EL (cell line): ENCODE measurements at places on chromosomes 1 and 21.

DNA sequence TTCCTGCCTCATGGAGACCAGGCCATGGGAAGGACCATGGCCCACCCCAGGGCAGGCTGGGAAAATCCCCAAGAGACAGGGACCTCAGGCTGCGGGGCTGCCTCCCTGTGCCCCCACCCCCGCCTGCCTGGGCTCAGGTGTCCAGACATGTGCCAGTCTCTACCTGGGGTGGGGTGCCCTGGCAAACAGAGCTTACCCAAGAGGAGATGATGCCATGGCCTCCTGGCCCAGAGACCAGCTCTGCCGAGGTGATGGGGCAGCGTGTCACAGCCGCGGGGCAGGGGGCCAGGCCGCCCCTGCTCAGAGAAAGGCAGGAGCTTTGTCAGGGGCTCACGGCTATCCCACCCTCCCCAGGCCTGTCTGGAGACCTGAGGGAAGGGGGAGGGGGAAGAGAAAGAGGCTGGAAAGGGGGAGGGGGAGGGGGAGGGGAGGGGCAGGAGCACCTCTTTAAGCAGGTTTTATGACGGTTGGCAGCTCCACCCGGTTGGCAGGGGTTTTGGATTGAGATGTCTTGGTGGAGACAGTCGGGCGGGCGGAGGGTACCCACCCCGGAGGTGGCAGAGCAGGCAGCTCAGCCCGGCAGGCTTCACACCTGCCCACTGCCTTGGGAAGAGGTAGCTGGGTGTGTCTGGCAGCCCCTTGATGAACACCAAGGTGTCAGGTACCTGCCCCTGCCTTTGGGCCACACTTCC, 101.5 kb upstream of the IFFO2 start:
- no peak for DNase-seq

DNA sequence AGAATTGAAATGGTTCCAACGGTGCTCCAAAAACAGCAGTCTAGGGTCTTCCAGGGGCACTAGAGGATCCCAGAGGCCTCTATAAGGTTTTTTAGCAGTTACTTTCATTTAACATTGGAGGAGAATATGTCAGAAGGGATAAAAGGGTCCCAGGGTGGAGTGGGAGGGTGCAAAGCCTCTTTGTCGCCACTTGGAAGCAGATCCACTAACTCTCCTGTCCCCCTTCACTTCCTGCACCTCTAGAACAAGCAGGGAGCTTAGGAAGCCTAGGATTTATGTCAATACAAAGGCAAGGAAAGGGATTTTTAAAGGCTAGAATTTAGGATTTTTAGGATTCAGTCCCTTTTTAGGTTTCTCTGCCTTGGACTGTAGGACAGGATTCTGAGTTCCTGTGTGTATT, 8.3 kb downstream of the PCP4L1 start:
- DNase-seq, result no peak

DNA sequence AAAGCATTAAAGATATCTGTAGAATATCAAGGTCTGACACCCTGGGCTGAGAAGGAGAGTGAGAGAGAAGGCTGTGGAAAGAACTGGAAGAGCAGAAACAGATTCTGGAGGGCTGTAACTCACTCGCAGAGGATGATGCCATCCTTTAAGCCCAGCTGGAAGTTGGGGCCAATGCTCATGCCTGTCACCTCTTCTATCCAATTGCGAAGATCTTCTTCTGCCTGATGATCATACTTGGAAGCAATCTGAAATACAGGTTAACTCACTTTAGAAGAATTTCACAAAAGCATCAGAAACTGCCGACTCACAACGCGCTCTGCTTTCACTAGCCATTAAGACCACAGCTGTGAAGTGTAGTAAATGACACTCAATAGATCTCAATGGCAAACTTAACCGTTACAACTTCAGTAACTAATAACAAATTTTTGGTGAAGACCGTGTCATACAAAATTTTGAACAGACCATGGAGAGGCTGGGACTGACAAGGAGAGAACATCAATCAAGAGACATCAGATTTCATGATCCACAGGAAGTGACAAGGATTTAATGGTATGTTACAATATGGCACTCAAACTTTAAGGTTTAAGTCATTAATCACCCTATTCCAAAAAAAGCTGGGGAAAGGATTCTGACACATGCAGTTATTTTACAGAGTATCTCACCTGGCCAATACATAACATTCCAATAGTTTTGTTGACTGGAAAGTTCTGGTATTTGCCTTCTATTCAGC, 23.5 kb downstream of the CNN3 start:
- peak; percentile 36 for DNase-seq

GRCh38 chr1:107202007-107202406, 61.2 kb downstream of the NTNG1 start:
- DNase-seq, result no peak

DNA sequence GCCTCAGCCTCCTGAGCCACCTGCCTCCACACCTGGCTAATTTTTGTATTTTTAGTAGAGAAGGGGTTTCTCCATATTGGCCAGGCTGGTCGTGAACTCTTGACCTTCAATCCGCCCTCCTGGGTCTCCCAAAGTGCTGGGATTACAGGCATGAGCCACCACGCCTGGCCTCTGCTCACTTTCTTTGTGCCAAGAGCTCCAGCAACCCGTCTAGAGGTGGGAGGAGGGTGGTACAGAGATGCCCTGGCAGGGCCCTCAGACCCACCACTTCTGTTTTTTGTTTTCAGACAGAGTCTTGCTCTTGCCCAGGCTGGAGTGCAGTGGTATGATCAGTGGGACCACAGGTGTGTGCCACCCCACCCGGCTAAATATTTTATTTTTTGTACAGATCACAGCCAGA, 6.9 kb upstream of the SYNC start:
- no peak for DNase-seq

- peak; percentile 76 for DNase-seq
Measured at GRCh38 chr1:33086384-33086850, 5.5 kb downstream of the AZIN2 start.

GRCh38 chr1:202187041-202187671, 6.4 kb upstream of the LGR6 start:
- no peak for DNase-seq

GRCh38 chr1:66607458-66607857, 73.5 kb downstream of the SGIP1 start:
- no peak for DNase-seq

GRCh38 chr1:225881959-225882693, at the start of gene TMEM63A:
TSS of gene TMEM63A (minus strand) at chr1:225882380. CDS start at chr1:225877580, 4,800 bp downstream.
- DNase-seq, result peak; percentile 86

GRCh38 chr1:94070865-94071264, 50.1 kb downstream of the ABCA4 start:
- DNase-seq, result no peak

- DNase-seq, result no peak
Measured at GRCh38 chr1:95369985-95370690, 136.1 kb downstream of the RWDD3 start.

GRCh38 chr1:222165629-222166028, 382.3 kb downstream of the HHIPL2 start:
- DNase-seq, result no peak

DNA sequence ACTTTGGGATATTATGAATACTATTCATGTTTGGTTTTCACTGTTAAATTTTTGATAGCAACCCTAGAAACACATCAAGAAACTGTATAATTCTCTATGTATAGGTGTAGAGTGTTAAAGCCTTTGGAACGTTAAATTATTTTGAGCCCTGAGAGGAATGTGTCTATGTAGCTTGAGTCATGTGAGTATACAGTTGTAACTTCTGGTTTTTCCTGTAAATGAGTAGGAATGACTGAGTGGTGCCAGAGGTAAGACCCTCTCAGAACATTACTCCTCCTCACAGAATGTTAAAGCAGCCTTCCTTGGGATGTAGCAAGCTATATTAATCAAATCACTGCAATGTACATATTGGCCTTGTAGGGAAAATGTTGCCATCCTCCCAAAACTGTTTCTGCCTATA, 69.0 kb downstream of the C1orf21 start:
- DNase-seq, result no peak

DNA sequence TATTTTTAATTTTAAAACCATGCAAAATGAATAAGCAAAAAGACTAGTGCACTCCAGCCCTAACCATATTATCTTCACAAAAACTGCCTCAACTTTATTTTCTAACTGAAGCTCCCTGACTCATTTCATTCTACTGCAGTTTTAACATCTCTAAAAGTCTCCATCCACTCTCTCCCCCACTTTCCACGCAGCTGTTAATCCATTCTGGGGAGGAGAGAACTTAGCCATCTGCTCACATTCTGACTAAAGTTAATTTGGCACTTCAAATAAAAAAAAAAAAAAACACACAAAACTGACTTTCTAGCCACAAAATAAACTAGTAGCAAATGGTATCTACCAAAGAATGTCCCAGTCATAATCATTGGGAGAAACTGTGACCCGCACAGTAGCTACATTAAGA, 5.4 kb upstream of the MYBPHL start:
- no peak for DNase-seq

GRCh38 chr1:114454539-114454938, 56.5 kb downstream of the TRIM33 start:
- no peak for DNase-seq

GRCh38 chr1:58746757-58747156, 37.1 kb downstream of the JUN start:
- peak; percentile 46 for DNase-seq

GRCh38 chr1:24926563-24927249, 3.4 kb downstream of the RUNX3 start:
- DNase-seq, result peak; percentile 39

GRCh38 chr1:175802407-175803123, 59.2 kb upstream of the TNR start:
- DNase-seq, result no peak

- no peak for DNase-seq
Measured at GRCh38 chr1:192577145-192578140, 1.9 kb downstream of the RGS1 start.

DNA sequence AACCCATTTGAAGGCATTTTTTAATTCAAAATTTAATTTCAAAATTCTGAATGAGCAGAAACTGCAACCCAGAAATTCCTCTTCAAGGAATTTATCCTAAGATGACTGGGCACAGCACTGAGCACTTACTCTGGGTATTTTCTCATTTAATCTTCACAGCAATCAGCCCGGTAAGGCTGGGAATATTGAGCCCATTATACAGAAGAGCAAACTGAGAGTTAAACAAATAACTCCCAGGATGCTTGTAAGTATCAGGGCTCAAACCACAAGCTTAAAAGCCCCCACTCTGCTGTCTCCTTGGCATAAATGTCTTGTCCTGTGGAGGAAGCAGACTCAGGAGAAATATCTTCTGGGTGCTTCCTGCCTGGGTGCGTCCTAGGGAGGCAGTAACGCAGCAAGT, 53.0 kb upstream of the SPOCD1 start:
- DNase-seq, result no peak

- DNase-seq, result no peak
Measured at GRCh38 chr1:147683163-147683763, 12.9 kb upstream of the ACP6 start.

GRCh38 chr1:180842052-180842451, 70.6 kb upstream of the KIAA1614 start:
- DNase-seq, result peak; percentile 66

DNA sequence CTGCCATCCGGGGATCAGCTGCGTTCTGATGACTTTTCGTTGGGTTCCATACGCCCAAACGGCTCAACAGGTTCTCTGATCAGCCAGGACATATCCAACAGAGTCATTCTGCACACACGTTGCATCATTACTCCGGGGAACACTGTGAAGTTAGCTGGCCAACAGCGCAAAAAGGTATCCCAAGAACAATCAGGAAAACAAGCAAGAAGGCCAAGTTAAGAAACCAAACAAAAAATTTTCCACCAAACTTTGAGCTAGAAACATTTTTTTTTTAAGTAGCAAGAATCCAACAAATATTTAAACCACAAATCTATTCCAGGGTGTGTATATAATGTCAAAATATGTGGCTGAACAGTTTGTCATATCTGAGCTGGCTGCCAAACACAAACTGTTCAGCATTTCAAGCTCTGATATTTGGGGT, 29.2 kb downstream of the NID1 start:
- no peak for DNase-seq

DNA sequence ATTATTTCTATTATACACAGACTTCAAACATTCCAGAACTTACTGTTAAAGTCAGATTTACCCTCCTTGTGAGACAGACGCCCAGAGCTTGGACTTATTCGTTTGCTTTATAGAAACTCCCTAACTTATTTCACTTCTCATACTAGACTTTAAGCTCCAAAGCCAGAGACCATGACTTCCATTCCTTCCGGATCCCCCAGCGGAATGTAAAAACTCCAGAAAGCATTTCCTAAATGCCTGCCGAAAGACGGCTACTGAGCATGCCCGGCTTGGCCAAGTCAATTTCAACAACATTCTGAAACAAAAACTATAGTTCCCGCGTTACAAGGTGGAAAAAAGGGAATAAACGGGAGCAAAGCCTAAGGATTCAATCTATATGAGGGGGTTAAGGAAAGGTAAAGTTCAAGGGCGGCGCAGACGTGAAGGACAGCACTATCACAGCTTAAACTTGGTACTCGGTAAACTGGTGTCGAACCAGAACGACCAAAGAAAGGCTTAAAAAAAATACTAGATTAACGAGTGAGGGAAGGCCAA, 1.1 kb downstream of the USP48 start:
- DNase-seq, result peak; percentile 58

DNA sequence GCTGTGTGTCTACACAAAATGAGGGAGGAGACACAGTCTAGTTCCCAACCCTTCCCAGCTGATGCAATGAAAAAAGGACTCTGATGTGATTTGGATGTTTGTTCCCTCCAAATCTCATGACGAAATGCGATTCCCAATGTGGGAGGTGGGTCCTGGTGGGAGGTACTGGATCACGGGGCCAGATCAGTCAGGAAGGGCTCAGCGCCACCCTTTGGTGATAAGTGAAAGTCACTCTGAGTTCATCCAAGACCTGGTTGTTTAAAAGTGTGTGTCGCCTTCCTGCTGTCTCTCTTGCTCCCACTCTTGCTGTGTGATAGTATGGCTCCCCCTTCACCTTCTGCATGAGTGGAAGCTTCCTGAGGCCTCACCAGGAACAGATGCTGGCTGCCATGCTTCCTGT, 63.2 kb downstream of the GNG4 start:
- no peak for DNase-seq

- peak; percentile 45 for DNase-seq
Measured at GRCh38 chr1:150572918-150573647, 6.3 kb downstream of the MCL1 start.

DNA sequence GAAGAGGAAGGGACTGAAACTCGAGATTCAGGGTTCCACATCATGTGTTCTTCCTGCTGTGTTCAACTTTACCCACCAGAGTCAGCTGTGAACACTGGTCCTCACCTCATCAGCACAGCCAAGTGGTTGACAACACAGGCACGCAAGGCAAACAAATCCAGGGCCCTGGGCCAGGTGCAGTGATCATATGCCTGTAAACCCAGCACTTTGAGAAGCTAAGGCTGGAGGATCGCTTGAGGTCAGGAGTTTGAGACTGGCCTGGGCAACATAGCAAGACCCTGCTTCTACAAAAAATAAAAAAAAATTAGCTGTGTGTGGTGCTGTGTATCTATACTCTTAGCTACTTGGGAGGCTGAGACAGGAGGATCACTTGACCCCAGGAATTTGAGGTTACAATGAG, 8.4 kb upstream of the XKR8 start:
- no peak for DNase-seq

DNA sequence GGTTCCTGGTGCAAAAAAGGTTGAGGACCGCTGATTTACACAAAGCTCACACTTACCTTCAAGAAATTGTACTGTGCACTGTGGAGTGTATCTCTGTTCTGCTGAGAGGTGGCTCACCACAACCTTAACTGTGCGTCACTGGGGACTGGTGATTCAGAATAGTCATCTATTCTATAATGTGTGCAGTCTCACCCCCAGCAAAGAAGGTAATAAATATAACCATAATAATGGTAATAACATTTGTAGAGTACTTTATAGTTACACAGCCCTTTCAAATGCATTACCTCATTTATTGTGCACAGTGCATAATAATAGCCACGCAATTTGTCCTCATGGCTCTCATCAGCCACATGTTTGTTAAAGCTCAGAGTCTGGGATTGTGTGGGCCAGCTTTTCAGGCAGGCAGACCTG, 59.4 kb upstream of the DUSP10 start:
- DNase-seq, result no peak
